ENCODE measurements at places on chromosomes 16 and 17.

- DNase-seq = peak; percentile 88
These were observed 6.7 kb upstream of the KRT31 start for GRCh38 chr17:41404024-41404671.

GRCh38 chr17:51397361-51398127 lies 137.2 kb downstream of the UTP18 start:
- DNase-seq = no peak

- peak; percentile 28 for DNase-seq
These were observed 25.0 kb upstream of the SBK1 start for GRCh38 chr16:28267356-28267755.

- DNase-seq = no peak
These were observed 24.7 kb downstream of the CALB2 start for GRCh38 chr16:71383054-71383773.

GRCh38 chr17:51703361-51704341 lies 443.3 kb downstream of the UTP18 start:
- no peak for DNase-seq

GRCh38 chr16:29920288-29921033 lies 5.6 kb downstream of the KCTD13 start:
- DNase-seq = no peak

GRCh38 chr17:69208640-69209039 lies 20.0 kb downstream of the ABCA10 start:
- no peak for DNase-seq

GRCh38 chr16:78597809-78598570 lies 498.5 kb downstream of the WWOX start:
- DNase-seq = no peak

DNA sequence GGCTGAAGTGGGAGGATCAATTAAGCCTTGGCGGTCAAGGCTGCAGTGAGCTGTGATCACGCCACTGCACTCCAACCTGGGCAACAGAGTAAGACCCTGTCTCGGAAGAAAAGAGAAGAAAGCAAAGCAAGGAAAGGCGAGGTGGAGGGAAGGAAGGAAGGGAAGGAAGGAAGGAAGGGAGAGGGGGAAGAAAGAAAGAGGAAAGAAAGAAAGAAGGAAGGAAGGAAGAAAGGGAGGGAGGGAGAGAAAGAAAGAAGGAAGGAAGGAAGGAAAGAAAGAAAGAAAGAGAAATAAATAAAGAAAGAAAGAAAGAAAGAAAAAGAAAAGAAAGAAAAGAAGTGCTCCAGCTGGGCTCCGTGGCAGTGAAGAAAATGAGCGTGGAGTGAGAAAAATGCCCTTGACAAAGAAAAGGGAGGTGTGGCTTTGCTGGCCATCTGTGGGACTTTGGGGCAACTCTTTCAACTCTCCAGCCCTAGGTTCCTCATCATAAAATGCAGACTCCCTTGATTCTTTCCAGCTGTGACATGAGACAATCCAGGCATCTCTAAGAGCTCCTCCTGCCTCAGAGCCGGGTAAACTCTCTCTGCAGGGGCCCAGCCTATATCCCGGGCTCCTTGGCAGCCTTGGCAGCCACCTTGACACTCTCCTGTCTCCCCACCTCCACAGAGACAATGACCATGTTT lies 2.4 kb downstream of the GSDMA start:
- DNase-seq = no peak

DNA sequence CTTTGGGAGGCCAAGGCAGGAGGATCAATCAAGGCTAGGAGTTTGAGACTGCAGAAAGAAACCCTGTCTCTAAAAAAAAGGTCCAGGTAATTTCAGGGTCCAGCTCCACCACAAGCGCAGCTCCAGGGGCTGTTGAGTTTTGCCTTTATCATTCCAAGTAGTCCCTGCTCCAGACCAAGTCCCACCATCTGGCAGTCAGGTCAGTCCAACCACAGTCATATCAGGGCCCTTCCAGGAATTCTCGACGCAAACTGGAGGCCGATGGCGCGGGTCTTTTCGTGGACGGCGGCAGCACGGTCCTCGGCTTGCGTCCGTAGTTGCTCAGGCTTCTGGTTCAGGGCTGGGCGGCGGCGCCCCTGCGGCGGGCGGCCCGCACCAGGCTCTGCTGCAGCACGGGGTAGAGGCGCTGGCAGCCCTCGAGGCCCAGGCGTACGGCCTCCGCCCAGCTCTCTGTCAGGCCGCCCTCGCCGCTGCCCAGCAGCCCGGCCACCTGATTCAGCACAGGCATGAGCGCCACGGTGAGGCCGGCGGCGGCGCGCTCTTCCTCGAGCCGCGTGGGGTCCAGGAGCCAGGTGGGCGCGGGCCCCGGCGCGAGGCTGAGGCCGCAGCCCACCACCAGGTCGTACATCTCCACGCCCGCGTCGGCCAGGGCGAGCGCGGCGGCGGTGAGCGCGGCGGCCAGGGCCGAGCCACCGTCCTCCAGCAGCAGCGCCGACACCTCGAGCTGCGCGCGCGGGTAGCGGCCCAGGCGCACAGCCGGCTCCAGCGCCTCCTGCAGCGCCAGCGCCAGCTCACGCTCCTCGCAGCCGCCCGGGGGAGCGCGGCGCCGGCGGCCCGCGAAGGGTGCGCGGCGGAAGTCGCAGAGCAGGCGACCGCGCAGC lies 752 bp downstream of the EXOSC6 start:
- DNase-seq = no peak

GRCh38 chr17:75511610-75512575 lies 3.4 kb downstream of the CASKIN2 start:
- no peak for DNase-seq

- DNase-seq = no peak
These were observed 1.0 kb downstream of the LITAF start for GRCh38 chr16:11585460-11586377.

Data from retinal pigment epithelial cell (primary cell).